ENCODE measurements at places on chromosomes 13 and 19. TPM values are rescaled to one million over a fixed set of nuclear protein-coding genes. Genes with fewer than 3 reads are reported as not detected.
A peak's percentile ranks its signal among the peaks of the same experiment; 100 is the strongest.

The TMEM150B gene
- not detected for total RNA-seq

The VSIG10L gene
- 0.57 TPM for total RNA-seq

The UPK1A gene
- total RNA-seq: not detected

The PLVAP gene
- total RNA-seq: not detected

- peak; percentile 24 for DNase-seq
Measured at GRCh38 chr13:29434217-29434945, 161.1 kb downstream of the SLC7A1 start.

DNA sequence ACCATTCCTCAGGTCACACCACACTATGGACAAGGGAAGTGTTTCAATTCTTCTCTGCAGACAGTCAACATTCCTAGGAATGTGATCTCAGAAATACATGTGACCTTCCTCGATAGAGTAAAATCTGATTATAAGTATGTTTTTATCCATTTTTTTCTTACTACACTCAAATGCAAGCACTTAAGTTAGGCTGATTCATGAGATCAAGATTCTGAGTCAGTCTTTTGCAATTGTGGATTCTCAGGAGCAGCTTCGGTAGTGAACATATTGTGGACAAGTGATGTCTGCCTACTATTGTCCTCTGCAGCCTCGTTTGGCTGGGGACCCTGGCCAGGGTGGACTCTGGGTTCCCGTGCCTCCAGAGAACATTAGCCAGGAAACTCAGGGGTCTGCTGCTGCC lies 3.2 kb downstream of the SERPINE3 start:
- no peak for DNase-seq

- no peak for DNase-seq
Measured at GRCh38 chr13:19179916-19180315, 1.7 kb downstream of the TUBA3C start.

GRCh38 chr19:6718741-6719539 lies 1.5 kb downstream of the C3 start:
- peak; percentile 41 for DNase-seq

- DNase-seq: no peak
Measured at GRCh38 chr19:45003485-45003884, 2.2 kb downstream of the RELB start.

- DNase-seq: no peak
Measured at GRCh38 chr19:18408053-18408476, 10.6 kb upstream of the LRRC25 start.

DNA sequence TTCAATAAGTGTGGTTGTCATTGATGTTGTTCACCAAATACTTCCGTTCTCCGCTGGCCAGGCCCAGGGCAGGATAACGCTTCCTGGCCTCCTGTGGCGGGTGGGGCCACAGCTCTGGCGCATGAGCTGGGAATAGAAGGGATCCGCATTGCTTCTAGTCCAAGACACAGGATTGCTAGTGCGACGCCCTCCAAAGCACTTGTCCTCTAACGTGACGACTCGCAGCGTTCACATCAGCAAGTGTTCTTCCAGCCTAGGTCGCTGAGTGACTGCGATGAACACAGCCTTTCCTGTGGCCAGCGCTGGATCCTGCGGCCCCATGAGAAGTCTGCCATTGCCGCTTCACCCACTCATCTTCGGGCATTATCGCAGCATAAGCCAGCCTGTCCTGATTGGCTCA lies 39.4 kb downstream of the VSTM2B start:
- DNase-seq: no peak

DNA sequence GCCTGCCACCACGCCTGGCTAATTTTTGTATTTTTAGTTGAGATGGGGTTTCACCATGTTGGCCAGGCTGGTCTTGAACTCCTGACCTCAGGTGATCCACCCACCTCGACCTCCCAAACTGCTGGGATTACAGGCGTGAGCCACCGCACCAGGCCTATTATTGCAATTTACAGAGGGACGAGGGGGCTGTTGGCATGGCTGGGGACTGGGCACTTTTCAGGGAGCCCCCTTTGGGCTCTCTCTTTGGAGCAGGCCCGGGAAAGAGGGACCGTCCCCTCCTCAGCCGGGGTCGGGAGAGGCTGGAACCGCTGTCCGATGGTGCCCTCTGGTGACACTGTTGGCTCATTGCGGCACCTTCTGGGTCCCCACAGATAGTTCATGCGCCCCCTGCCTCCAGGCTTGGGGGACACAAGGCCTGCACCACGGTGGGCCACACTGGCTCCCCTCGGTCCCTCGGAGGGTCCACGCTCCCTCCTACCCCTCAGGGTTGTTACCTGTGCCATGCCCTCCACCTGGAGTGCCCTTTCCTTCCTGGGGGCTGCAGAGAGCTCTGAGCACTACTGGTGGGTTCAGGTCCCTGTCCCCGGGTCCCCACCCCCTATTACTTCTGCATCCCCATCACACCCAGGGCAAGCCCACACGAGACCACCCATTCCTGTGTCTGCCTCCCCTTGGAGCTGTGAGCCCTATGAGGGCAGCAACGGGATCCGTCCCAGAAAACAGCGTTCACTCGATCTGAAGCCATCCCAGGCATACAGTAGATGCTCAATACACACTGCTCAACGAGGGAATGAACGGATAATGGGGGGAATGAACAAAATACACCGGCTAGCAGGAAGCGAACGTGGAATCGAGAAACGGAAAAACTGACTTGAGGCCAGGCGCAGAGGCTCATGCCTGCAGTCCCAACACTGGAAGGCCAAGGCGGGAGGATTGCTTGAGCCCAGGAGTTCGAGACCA lies 12.5 kb downstream of the FEM1A start:
- DNase-seq: peak; percentile 40

Measured in M059J (cell line).